ENCODE measurements at places on chromosomes 3 and 15.

GRCh38 chr3:49316696-49317457 is 23.0 kb downstream of the USP4 start:
- H3K27me3 ChIP-seq, result no peaks in the 10 kb centered on the region
- H3K27ac ChIP-seq, result no peak overlapping the region
- no peak for DNase-seq
- no peaks in the 10 kb centered on the region for H3K4me1 ChIP-seq
- H3K4me3 ChIP-seq, result no peak overlapping the region

- DNase-seq, result no peak
- peaks cover 27% of the 10 kb centered on the region for H3K27me3 ChIP-seq
- H3K4me1 ChIP-seq, result peaks cover 12% of the 10 kb centered on the region
- no peaks in the 10 kb centered on the region for H3K36me3 ChIP-seq
- H3K4me3 ChIP-seq, result no peak overlapping the region
Observed at GRCh38 chr3:72095521-72095920, 310.6 kb upstream of the PROK2 start.

DNA sequence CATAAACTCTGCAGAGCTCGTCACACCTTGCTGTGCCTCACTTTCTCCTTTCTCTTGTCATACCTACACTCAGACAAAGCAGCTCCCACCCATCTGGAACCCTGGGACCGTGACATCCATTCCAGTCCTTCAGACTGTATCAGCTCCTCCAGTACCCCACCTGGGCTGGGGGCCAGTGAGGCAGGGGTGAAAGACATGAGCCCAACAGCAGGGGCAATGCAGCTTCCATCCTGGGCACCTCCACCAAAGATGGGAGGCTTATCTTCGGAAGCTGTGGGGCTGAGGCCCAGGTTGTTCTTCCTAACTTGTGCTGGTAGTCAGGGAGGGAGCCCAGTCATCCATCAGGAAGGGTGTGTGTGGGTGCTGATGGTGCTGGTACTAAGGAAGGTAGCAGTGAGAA is 109.2 kb downstream of the EEFSEC start:
- DNase-seq, result no peak
- no peak overlapping the region for H3K27ac ChIP-seq
- no peaks in the 10 kb centered on the region for H3K27me3 ChIP-seq
- no peak overlapping the region for H3K4me3 ChIP-seq
- no peaks in the 10 kb centered on the region for H3K4me1 ChIP-seq
- peaks cover 27% of the 10 kb centered on the region for H3K36me3 ChIP-seq

DNA sequence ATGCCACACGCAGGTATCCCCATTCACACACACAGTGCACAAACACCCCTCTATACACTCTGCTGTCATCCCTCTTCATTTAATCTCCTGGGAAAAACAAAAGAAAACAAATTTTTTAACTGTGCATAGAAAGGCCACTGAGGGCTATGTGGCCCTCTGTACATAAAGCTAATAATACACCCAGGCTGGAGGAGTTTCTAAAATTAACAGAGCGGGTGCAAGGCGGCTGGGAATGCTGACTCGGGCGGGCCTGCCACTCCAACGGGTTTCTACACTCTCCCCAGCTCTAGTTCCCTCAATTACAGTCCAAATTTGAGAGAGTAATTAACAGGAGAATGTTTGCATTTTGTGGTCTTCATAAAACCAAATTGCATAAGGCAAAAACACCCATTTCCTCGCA is 23.1 kb downstream of the HCN4 start:
- no peak for DNase-seq
- no peaks in the 10 kb centered on the region for H3K27me3 ChIP-seq
- no peaks in the 10 kb centered on the region for H3K36me3 ChIP-seq
- H3K27ac ChIP-seq, result no peak overlapping the region

DNA sequence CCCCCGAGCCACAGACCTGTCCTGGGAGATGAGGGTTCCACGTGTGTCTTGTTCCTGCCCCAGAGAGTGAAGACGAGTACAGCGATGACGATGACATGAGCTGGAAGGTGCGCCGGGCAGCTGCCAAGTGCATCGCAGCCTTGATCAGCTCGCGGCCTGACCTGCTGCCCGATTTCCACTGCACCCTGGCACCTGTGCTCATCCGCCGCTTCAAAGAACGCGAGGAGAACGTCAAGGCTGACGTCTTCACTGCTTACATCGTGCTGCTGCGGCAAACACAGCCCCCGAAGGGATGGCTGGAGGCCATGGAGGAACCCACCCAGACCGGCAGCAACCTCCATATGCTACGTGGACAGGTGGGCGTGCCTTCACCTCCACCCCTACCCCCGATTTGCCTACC is 18.6 kb downstream of the CAND2 start:
- no peak overlapping the region for H3K4me3 ChIP-seq
- no peak for DNase-seq
